Kidney (tissue), 22 donors: ENCODE measurements at places on chromosomes 5 and 9.

DNA sequence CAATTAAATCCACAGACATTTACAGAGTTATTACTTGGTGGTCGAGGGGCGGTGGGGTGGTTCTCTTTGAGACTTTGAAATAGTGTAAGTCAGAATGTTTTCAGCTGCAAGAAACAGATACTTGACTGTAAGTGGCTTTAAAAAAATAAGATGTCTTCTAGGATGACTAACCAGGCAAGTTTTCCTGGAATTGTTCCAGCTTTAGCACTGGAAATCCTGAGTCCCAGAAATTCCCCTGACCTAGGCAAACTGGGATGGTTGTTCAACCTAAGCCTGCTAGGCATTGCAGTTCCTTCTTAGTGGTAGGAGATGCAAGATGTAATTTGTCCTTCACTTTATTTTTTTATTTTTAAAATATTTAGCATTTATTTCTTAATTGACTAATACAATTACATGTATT lies 169.5 kb upstream of the POC5 start:
- peak; percentile 1 for DNase-seq

GRCh38 chr5:177070536-177071191 lies 16.1 kb upstream of the FGFR4 start:
- no peak for DNase-seq

GRCh38 chr5:144774197-144774596 lies 603.5 kb downstream of the KCTD16 start:
- DNase-seq = no peak

DNA sequence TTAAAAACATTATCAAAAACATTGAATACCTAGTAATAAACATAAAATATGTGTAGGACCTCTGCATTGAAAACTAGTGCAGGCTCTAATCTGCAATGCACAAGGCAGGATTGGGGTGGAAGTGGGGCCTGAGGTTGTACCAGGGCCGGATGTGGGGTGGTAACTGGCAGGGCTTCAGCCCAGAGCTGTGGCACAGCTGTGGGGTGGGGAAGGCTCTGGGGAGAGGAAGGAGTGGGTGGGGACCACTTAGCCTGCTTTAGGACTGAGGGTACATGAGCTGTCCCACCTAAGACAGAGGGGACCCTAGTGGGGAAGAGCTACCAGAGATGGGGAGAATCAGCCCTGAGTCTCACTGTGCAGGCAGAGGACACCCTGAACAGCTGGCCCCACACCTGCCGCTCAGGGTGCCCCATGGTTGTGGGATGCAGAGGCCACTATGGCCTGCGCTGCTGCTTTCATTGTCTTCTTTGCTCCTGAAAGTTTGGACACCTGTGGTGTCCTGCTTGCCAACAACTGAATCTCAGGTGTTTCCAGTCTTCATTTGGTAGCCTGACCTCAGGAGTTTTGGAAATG lies 311.4 kb downstream of the TLE4 start:
- DNase-seq = no peak

- no peak for DNase-seq
These were observed 13.4 kb downstream of the PAEP start for GRCh38 chr9:135574943-135575342.

DNA sequence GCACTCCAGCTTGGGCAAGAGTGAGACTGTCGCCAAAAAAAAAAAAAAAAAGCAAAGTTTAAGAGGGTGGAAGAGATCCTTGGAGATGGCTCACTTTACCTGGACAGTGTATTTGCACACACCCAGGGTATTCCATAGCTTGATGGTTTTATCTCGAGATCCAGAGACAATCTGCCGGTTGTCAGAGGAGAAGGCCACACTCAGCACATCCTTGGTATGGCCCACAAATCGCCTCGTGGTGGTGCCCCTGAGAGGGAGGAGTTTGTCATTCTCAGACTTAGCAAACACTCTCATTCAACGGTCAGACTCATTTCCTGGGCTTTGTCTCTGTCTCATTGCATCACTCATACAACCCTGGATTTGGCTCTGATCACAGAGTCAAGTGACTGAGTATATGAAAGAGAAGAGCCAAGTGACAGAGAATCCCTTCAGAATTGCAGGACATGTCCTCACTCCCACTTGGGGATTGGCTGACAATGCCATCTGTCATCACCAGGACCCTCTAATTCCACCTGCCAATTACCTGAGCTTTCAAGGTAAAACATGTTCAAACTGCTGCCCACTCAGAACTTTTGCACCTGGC lies 2.2 kb downstream of the RACK1 start:
- DNase-seq = no peak
